Smooth muscle cell of the pulmonary artery (primary cell): ENCODE measurements at places on chromosomes 6 and 20. TPM values are rescaled to one million over a fixed set of nuclear protein-coding genes. Genes with fewer than 3 reads are reported as not detected.

The OSER1 gene
- total RNA-seq: 30.6 and 37.1 TPM in 2 replicates

The C6orf52 gene
- total RNA-seq: 0.46 TPM in 1 of 2 replicates, not detected in the other

The WFDC12 gene
- total RNA-seq: not detected in 2 replicates

The SPATS1 gene
- not detected in 2 replicates for total RNA-seq

The AVP gene
- total RNA-seq: not detected in 2 replicates

The SLC13A3 gene
- total RNA-seq: 2.2 and 2.5 TPM in 2 replicates

The OTOR gene
- total RNA-seq: not detected in 2 replicates

The ERVFRD-1 gene
- total RNA-seq: not detected in 2 replicates

The KCNQ5 gene
- 7.8 and 16.4 TPM in 2 replicates for total RNA-seq

The PPP1R14C gene
- 2.1 and 7.4 TPM in 2 replicates for total RNA-seq

The NR2E1 gene
- not detected in 2 replicates for total RNA-seq

The RIPOR3 gene
- 0.33 and 0.73 TPM in 2 replicates for total RNA-seq
